ENCODE measurements at places on chromosomes 13 and 19.

DNA sequence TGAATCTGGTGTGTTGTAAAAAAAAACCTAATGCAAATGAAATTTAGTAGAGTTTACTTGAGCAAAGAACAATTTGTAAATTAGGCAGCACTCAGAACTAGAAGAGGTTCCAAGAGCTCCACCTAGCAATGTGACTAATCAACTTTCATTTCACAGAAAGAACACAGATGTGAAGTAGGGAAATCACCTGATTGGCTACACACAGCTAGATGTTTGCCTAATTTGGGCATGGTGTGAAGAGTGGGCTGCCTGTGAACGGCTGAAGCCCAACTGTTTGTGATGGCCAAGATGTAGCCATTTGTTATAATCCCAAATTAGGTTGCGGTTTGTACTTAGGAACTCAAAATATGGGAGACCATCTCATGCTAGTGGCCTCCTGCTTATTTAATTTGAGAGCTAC lies 724.4 kb upstream of the SLITRK5 start:
- no peak for DNase-seq

DNA sequence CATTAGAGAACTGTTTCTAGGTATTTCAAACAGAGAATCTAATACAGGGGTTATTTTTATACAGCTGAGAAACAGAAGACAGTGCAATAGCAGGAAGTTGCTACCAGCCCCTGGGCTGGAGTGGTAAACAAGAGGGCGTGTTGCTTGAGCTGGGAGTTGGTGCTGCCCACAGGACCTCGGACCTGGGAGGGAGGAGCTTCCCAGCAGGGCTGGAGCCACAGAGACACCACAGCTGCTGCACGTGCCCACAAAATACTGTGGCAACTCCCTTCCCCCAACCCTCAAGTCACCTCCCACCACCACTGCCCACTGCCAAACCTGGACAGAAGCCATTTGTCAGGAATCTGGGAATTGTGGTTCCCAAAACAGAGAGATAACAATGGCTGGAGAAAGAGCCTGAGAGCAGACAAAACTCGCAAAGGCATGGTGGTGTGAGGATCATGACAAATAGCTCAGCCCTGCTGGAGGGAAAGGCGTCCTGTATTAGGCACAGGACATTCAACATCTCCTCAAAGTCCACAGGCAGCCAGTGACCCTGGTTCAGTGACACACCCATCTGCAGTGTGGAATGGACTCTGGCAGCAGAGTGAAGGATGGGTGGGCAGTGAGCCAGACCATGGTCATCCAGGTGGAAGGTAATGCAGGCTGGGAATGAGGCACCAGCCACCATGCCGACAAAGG lies 57.2 kb downstream of the SPATA13 start:
- no peak for DNase-seq

DNA sequence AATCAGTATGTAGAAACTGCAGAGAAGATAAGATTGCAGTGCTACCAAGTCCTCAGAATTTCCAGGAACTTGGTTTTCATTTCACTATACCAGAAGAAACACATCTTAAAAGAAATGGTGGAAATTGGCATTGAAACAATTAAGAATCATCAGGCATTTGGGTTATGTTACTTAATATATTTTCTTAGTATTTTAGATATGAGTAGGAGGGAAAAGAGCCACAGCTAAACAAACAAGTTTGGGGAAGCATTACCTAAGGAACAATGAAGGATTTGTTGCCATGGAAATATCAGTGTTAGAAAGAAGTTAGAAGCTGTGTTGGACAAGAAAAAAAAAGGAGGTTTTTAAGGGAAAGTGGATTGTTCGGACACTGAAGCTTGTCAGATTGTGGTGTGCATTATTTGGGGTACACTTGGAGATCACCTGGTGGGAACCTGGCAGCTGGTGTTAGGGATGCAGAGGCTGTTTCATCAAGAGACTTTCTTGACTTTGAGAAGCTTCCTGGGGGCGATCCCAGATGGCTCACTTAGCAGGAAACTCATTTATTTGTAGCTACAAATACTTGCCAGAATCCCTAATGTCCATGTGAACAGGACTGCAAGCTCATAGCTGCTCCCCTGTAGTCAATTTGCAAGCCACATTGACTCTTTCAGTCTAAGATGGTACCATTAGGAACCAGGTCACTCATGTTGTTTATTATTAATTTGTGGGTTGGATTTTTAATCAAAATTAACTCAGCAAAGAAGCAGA lies 246.7 kb downstream of the RFC3 start:
- no peak for DNase-seq

- no peak for DNase-seq
These were observed 848.7 kb upstream of the PCDH9 start for GRCh38 chr13:68078874-68079273.

All from fibroblast of skin of abdomen (primary cell).